GM10248 (cell line): ENCODE measurements at places on chromosomes 7 and 10.

- no peak for DNase-seq
Observed at GRCh38 chr10:94358480-94358879, 4.3 kb downstream of the NOC3L start.

DNA sequence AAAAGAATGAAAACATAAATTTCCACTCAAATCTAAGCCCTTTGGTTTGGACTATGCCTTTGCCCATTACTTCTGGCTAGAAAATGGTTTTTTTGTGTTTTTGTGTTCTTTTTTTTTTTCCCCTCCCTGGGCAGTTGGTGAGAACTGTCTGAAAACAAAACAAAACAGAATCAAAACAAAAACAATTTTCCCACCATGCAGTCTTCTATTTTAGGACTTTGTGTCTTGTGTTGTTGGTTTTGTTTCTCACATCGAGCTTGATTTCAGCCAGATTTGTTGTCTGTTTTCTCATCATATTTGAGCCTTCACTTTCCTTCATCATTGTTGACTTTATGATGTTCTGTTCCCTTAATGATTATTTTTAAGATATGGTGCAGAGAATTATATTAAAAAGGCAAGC is 206.3 kb downstream of the MACC1 start:
- no peak for DNase-seq

- no peak for DNase-seq
Observed at GRCh38 chr10:5466451-5467206, 32.7 kb downstream of the CALML5 start.

- DNase-seq: no peak
Observed at GRCh38 chr7:14446829-14447228, 455.7 kb downstream of the DGKB start.

DNA sequence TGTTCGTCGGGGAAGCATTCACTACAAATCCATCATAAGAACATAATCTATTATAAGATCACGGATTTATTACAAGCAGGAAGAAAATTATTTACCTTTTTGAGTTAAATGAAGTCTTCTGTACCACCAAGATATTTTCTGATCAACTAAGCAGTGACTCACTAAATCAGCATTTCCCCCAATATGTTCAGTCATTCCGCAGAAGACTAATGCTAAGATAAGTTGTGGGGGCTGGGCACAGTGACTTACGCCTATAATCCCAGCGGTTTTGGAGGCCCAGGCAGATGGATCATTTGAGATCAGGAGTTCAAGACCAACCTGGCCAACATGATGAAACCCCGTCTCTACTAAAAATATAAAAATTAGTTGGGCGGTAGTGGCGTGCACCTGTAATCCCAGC is 144.2 kb upstream of the EGR2 start:
- DNase-seq: no peak

DNA sequence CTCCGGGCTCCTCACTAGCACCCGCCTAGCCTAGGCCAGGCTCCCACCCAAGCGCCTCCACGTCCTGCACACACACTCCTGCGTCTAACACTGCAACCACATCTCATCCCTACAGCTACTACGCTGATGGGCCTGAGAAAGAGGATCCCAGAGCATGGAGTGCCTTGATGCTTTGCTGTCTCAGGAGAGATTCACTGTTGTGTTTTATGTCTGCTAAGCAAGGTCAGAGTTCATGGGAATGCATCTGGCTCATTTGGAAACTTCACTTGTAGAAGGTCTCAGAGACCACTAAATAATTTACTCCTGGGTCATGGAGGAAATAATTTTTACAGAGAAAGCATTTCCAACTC is 88.7 kb downstream of the SLIT1 start:
- no peak for DNase-seq
